ENCODE measurements at places on chromosomes 3 and 15.

DNA sequence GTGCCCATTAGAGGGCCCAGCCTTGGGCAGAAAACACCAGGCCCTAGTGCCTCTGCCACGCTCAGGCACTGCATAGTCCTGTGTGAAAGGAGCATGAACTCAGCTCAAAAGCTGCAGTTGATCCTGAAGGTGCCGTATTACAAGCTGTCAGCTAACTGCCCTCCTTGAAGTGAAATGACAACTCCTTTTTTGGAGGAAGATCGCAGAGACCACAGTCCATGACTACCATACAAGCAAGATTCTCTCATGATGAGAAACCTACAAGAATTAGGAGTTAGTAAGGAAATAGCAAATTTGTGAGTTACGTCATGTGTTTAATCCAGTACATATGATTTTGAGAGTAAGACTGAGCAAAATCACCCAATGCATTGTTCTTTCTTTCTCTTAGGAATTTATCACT lies 513.9 kb upstream of the NR2F2 start:
- no peak for ATAC-seq

DNA sequence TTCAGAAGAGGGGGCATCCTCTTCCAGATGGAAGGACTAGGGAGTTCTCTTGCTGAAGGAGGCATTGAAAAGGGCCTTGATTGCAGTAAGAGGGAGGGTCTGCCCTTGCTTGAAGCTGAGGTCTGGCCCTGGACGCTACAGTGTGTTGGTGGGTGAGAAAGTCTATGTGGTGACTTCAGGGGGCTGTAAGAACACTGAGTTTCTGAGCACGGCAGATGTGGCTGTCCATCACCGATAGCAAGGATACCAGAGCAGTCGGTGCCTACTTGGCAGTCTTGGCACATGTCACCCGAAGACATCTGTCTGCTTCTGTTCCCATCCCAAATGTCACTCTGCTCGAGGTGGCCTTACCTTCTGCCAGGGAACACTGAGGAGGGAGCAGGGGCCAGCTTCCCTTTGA lies 631.1 kb upstream of the CFAP20DC start:
- ATAC-seq: no peak

- ATAC-seq: no peak
These were observed 136.1 kb upstream of the UBE2E1 start for GRCh38 chr3:23669541-23670255.

- ATAC-seq: no peak
These were observed 2.3 kb downstream of the RPLP1 start for GRCh38 chr15:69454953-69455352.

DNA sequence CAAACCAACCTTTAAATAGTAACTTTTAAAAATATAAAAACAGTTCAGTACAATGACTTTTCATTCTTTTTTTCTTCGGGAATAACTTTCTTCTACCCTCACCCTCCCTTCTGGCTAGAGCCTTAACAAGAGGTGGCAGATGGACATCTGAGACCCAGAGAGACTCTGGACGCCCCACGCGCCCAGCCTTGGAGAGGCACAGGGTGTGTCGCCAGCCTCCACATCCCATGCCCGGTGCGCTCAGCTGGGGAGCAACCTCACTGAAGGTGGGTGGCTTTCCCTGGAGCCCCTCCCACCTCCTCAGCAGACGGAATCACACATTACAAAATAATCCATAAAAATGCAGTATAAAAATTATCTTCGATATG lies 49.5 kb downstream of the TLE3 start:
- ATAC-seq: no peak
